Stimulated activated CD4-positive, alpha-beta T cell treated with anti-CD3 and anti-CD28 coated beads, Interleukin-1b, Interleukin-23, amount 100 ng/mL, for 1 hour (primary cell): ENCODE measurements at places on chromosomes 2 and 18.
A peak's percentile ranks its signal among the peaks of the same experiment; 100 is the strongest.

GRCh38 chr2:16012626-16013358, 72.4 kb downstream of the MYCN start:
- no peak for DNase-seq

DNA sequence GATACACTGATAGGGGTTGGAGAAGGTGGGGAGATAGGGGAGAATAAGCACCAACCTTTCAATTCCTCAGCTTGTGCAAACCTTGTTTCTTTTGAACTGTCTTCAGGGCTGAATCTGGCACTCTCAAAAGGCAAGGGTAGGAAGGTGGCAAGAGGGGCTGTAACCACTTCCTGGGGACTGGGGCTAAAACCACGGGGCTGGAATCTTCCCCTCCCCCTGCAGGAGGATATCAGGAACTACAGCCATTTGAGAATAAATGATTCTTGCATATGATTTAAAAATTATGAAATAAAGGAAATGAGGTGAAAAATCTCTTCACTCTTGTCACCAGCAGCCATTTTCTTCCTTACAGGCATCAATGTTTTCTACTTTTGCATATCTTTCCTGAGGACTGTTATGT, 50.8 kb downstream of the ATOH8 start:
- DNase-seq, result no peak

DNA sequence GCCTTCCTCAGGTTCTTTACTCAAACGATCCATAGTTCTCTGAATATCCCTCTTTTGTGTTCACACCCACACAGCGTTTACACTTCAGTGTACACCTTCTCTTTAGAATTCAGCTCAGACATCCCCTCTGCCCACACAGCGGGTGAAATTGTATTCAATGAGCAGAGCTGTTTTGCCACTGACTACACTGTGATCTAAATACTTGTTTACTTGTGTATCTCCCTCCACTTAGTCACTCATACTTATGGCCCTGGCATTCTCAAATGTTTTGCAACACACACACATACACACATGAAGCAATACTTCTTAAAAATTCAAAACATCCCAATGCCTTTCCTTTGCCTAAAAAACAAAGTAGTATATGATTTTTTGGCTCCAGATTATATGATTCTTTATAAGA, 297.1 kb downstream of the TMX3 start:
- DNase-seq, result no peak

GRCh38 chr2:136116813-136117390, 1.0 kb downstream of the CXCR4 start:
- DNase-seq, result no peak

- DNase-seq, result no peak
Measured at GRCh38 chr2:38763228-38763627, 12.1 kb upstream of the SRSF7 start.

DNA sequence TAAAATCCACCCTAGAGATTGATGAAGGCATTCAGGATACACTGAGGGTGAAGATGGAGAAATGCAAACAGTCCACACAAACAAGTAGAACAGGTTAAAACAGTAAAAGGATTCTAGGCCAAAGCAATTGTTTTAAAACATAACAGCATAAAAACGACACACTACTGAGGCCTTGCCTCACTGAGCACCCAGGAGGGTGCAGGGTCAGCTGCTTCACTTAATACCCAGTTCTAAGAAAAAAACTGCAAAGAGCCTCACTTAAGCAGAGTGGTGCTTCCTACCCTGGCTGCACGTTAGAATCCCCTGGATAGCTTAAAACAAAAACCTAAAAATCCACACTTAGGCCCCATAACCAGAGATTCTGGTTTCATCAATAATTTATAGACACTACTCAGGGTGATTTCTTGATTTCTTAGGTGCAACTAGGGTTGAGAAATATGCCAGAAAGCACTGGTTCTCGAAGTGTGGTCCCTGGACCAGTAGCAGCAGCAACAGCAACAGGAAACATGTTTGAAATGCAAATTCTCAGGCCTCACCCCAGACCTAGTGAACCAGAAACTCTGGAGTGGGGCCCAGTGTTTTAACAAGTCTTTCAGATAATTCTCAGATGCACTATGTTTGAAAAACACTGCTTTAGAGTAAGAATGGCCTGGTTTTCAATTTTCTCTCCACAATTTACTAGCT, 279.1 kb downstream of the ZEB2 start:
- no peak for DNase-seq

- no peak for DNase-seq
Measured at GRCh38 chr18:69205925-69206324, 194.8 kb upstream of the DOK6 start.

GRCh38 chr2:29304399-29305060, 189.3 kb downstream of the CLIP4 start:
- DNase-seq, result no peak

- no peak for DNase-seq
Measured at GRCh38 chr18:8367217-8367988, 241.8 kb upstream of the RAB12 start.

DNA sequence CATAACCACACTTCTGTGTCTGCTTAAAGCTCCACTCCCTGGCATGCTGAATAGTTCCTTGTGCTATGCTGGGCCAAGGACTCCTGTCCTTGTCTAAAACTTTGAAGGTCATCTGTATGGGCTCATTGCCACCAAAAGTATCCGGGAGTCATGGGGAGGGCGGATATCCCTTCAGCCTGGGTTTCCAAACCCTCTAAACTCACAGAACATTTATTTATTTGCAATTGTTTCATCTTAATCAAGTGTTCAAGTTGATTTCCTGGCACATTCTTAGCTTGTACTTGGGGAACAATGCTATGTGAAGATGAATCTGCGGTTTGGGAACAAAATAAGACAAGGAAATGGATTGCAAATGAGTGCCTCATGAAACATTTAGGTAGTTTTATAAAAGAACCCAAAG, 1.8 kb downstream of the NOSTRIN start:
- no peak for DNase-seq

- no peak for DNase-seq
Measured at GRCh38 chr2:57760381-57760801, 286.2 kb upstream of the VRK2 start.

DNA sequence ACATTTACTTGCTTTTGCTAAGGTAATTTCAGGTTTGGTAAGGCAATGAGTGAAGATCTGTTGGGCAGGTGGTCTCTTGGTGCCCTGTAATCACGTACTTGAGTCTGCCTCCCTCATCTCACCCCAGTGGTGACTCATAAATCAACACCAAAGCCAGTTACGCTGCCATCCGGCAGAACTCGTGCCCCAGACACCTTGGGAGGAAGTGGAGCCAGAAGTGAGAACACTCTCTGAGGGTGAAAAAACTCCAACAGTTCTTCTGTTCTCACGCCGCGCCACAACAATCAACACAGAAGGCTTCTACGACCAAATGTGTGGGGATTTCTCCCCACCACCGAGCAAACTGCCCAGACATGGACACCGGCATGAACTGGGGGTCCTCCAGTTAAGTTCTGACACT, 206.2 kb downstream of the ARL4C start:
- peak; percentile 37 for DNase-seq
